ENCODE measurements at places on chromosomes 1 and 21.
A peak's percentile ranks its signal among the peaks of the same experiment; 100 is the strongest.

DNA sequence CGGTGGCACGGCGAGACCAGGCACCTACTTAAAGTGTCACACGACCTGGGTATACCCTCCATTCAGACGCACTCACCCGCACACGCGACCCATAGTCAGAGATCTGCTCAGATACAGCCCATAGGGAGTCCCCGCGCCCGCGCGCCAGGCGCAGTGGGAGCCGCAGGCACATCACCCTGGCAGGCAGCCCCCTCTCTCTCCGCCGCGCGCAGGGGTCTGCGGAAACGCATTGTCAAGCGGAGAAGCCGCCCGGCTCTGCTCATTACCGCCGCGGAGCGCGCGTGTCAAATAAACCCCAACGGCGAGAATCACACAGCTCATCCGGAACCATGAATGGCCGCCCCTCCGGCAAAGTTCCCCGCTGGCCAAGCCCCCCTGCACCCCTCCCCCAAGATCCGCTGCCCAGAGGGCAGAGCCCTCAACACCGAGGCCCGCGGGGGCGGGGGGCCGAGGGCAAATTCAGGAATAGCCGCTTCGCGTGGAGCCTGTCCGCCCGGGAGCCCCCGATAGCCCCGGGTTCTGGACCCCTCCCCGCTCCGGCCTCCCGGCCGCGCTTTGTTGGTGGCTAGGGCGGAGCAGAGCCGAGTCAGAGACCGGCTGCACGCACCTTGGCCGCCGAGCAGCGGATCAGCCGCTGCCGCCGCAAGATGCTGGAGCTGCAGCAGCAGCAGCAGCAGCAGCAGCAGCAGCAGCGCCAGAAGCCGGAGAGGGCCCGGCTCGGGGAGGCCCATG is 522 bp downstream of the LRP8 start:
- DNase-seq = no peak

- no peak for DNase-seq
Observed at GRCh38 chr21:22263890-22264289, 1265.7 kb downstream of the NCAM2 start.

- no peak for DNase-seq
Observed at GRCh38 chr1:70890408-70890807, 157.2 kb downstream of the PTGER3 start.

- DNase-seq = no peak
Observed at GRCh38 chr1:116325922-116326321, 47.1 kb upstream of the ATP1A1 start.

DNA sequence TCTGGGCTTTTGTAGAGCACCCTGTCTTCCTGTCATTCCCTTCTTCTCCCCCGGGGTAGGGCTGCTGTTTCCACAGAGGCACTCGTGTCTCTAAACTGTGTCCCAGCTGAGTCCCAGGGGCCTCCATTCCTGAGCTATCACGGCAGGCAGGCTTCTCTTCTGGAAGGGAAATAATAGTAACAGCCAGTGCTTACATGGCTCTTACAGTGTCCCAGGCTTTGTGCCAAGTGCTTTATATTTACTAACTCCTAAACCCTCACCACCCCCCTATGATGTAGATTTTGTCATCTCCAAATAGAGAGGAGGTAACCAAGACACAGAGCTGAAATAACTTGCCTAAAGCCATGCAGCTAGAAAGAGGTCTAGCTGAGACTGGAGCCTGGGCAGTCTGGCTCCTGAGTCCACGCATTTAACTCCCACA is 1.4 kb upstream of the CELF3 start:
- DNase-seq = no peak

- no peak for DNase-seq
Observed at GRCh38 chr1:38273196-38273804, 226.7 kb upstream of the POU3F1 start.

GRCh38 chr21:41726970-41727783 is 39.7 kb downstream of the RIPK4 start:
- no peak for DNase-seq

GRCh38 chr1:21966247-21967000 is 10.4 kb upstream of the CELA3B start:
- peak; percentile 69 for DNase-seq

- no peak for DNase-seq
Observed at GRCh38 chr1:91776068-91776794, 109.7 kb downstream of the TGFBR3 start.

GRCh38 chr1:64495878-64496277 is 25.9 kb downstream of the CACHD1 start:
- DNase-seq = no peak

DNA sequence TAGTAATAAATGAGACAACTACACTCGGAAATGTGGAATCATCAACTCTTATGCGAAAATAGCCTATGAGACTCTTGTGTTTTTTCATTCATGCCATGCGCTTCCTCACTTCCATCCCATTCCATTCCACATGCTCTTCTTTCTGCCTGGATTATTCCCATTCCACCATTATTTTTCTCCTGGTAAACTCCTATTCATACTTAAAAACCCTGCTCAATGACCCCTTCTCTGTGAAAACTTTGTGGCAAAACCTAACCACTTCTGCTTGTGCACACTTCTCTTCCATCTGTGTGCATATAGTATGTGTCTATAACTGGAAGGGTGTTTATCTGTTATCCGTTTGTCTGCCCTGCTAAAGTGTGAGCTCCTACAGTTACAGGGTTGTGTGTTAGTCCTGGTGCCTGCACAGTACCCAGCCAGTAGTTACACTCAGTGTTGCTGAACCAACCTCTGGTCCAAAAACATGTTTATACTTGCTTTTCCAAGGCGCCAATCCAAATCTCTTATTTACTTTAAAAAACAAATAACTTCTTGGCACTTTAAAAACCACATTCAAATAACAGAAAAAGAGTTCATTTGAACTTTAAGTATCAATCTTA is 10.7 kb downstream of the EPHX1 start:
- DNase-seq = no peak

GRCh38 chr1:18597160-18598042 is 33.2 kb upstream of the PAX7 start:
- DNase-seq = no peak

DNA sequence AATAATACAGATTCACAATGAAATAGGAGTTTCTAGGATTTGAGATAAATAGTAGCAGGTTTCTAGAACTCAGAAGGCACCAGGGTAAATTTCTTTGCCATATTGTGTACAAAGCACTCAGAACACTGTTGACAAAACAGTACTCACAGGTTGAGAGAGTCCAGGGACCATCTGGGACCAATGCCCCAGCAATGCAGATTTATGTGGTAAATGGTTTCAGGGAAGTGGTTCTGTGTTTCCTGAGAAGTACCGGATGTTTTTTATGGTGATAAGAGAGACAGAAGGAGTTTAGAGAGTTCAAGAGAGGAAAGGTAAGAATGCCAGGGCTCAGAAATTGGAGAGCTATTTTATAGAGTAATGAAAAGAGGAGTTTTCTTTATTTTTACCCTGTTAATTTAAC is 29.6 kb upstream of the DIPK1A start:
- no peak for DNase-seq

GRCh38 chr1:182286761-182287160 is 104.8 kb downstream of the GLUL start:
- no peak for DNase-seq

DNA sequence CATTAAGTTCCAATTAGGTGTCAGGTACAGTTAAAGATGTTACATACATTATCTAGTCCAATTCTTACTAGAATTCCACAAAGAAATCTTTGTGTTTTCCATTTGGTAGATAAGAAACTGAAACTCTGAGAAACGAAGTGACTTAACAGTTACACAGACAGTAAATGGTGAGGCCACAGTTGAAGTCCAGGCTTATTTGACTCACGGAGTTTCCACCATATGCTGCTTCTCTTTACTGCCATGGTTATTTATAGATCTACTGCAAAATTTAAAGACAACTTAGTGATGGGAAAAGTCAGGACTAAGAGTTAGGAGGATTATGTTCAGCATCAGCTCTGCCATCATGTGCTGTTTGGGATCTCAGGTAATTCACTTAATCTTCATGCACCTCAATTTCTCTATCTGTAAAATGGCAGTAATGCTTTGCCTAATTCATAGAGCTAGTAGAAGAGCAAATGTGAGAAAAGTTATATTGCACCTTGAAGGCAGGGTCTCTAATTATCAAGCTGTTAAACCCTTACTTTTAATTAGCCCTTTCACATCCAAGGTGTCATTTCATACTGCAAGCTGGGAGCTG is 26.2 kb upstream of the SAMSN1 start:
- DNase-seq = no peak

DNA sequence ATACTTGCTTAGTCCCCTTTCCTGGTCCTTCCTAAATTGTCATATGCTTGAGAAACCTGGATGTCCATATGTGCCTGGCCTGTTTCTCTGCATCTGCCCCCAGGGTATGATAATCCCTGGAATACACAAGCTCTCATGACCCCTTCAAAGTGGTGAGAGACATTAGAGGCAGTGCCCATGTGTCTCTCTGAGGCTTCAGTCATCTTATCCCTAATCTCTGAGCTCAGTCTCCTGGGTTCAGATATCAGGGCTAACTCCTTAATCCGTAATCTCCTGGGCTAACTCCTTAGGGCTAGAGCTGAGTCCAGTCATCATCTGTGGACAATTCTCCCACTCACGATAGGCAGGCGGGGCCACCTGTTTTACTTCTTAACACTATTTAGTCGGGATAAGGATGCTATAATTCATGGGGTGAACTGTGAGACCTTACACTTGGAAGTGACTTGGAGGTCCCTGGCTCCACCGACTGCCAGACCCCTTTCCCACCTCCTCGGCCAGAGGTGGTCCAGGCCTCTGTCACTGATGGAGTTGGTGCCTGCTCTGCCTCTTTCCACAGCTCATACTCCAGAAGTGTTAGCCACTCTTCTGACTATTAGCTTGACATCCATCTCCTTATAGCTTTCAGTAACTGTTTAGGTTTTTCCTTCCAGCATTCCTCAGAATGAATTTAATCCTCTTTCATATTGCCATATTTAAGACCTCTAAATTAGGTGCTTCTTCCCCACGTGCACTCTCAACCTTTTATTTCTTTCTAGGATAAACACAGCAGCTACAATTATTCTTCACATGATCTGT is 22.7 kb downstream of the CCN1 start:
- DNase-seq = no peak

DNA sequence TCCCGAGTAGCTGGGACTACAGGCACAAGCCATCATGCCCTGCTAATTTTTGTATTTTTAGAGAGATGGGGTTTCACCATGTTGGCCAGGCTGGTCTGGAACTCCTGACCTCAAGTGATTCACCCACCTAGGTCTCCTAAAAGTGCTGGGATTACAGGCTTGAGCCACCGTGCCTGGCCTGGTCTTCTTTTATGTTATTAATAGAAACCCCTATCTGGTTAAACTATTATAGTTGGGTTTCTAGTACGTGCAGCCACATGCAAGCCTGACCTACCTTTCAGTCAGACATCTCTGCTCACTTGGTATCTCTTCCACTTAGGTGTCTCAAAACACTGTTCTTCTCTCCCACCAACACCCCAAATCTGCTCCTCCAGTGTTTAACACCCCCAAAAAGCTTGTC is 34.4 kb downstream of the PSEN2 start:
- no peak for DNase-seq

- DNase-seq = no peak
Observed at GRCh38 chr1:202259705-202260104, 66.1 kb downstream of the LGR6 start.

DNA sequence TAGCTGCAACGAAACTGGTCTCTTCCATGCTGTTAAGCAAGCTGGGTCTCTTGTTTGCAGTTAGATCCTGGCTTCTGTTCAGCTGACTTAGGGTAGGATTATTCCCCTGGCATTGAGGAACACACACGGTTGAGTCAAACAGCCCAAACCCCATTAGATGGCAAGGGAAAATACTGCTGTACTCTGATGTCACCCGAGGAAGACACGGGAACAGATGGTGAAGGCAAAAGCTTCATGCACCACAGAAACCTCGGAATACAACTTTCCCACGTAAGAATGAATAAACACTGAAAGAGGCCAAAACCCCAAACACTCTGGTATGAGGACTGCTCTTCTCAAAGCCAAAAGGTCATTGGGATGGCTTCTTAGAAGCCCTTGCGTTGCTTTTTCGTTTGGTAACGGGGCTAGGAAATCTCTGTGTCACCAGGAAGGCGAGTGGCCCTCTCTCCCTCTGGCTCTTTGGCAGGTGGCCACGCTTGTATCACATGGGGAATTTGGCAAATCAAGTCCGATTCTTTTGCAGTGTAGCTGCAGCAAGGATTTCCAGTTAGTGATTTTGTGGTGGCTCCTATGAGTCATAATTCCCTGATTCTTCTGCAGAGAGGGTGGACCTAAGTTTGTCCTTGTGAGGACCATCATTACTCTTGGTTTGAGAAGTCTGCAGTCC is 16.7 kb upstream of the LYST start:
- peak; percentile 86 for DNase-seq
